ENCODE measurements at places on chromosomes 12 and 14.

- DNase-seq, result no peak
Measured at GRCh38 chr12:79344855-79345847, 345.6 kb downstream of the PAWR start.

- DNase-seq, result no peak
Measured at GRCh38 chr12:124713041-124713435, 145.6 kb upstream of the NCOR2 start.

DNA sequence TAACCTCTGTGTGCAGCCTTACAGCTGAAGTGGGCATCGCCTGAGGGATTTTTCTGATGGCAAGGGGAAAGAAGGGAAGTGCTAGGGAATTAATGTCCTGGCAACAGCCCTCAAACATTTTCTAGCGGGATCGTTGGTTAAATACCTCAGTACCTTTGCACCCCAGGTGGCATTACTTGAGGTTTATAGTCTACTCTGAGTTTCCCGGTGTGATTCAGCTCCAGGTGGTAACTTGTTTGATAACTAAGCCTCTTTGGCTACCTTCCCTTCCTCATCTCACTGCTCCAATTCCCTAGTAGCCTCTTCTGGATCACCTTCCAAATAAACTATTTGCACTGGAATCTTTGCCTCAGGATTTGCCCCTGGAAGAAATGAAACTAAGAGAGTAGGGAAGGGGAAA lies 237.0 kb upstream of the SSTR1 start:
- no peak for DNase-seq

- DNase-seq, result peak; percentile 81
Measured at GRCh38 chr12:124466216-124467128, 100.9 kb downstream of the NCOR2 start.

- DNase-seq, result no peak
Measured at GRCh38 chr12:14289601-14290000, 75.9 kb upstream of the ATF7IP start.

DNA sequence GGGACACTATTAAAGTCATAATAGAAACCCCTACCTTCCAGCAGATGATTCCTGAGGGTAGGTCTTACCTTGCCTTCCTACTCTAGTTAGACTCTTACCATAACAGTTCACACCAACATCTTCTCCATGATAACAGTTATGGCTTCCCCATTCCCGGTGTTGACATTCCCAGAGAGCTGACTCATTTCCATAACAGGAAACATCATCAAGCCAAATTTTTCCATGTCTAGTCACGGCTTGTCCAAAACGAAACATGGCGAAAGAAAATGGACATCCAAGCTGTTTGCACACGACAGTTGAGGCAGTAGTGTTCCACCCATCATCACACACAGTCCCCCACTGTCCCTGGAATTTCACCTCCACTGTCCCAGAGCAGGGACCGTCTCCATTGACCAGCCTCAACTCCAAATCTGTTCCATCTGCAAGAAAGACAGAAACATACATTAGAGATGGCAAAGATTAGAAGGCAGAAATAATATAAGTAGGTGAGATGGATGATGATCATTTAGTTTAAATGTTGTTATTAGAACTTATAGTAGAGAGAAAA lies 10.6 kb downstream of the CD163L1 start:
- DNase-seq, result no peak

DNA sequence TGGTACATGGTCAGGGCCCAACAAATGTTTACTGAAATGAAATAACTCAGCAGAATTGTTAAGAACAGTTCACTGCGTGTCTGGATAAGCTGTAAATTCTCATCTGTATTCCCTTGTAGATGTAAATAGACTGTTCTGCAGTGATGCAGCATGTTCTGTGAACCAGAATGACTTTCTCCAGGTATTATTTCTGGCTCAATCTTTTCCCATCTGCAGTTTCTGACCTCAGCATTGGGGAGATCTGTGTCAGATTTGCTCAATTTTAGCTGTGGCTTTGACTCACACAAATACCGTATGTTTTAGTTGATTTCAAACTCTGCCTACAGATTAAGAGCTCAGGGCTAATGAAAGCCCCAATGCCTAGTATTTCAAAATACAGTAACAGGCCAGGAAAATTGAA lies 49.2 kb upstream of the DICER1 start:
- no peak for DNase-seq

DNA sequence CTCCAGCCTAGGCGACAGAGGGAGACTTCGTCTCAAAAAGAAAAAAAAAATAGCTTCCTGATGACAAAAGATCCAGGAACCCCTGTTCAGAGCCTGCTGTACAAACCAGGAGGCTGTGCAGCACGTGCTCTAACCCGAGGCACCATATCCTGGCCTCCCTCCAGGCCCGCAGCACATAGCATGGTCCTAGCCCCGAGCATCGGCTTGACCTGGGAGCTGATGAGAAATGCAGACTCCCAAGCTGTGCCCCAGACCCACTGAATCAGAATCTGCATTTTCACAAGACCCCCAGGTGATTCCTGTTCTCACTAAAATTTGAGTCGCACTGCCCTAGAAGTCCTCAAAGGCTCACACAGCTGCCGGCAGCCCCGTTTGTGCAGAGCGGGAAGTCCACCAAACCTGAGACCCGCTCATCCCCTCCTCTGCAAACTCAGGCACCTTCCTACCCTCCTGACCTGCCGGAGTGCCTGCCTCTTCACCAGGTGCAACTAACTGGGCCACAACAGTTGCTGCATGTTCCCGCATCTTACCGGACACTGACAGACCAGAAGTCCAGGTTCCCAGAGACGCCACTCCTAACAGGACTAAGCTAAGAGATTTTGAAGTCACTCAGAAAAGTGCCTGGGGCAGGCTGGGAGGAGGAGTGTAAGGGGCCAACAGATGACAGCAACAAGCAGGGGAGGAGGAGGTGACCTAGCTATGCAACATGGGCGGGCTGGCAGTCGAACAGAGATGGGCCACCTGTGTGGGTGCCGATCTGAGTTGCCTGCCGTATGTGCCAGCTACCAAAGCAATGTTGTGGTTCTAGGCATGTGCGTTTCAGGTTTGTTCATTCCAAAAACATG lies 24.0 kb upstream of the RIN3 start:
- no peak for DNase-seq

- DNase-seq, result no peak
Measured at GRCh38 chr12:45637706-45638105, 91.8 kb upstream of the ARID2 start.
